ENCODE measurements at places on chromosomes 2 and 18. TPM values are rescaled to one million over a fixed set of nuclear protein-coding genes. Genes with fewer than 3 reads are reported as not detected.

- H3K4me3 ChIP-seq: peak within 1 kb of the TSS; percentile 43
- H3K4me1 ChIP-seq: peaks cover 6% of the 10 kb centered on the region
- DNase-seq: no peak
- H3K27ac ChIP-seq: peak within 1 kb of the TSS; percentile 49
- no peaks in the 10 kb centered on the region for H3K36me3 ChIP-seq
- H3K27me3 ChIP-seq: no peaks in the 10 kb centered on the region
Measured at GRCh38 chr2:197675246-197675645, at the start of gene RFTN2. TSS of gene RFTN2 (minus strand) at chr2:197675587. CDS start at chr2:197675458, 129 bp downstream.

GRCh38 chr2:135494503-135494902 lies 36.5 kb downstream of the ZRANB3 start:
- no peaks in the 10 kb centered on the region for H3K27me3 ChIP-seq
- H3K4me3 ChIP-seq: no peak overlapping the region

SERPINB3 gene
- not detected for total RNA-seq

GRCh38 chr2:226721541-226721940 lies 78.1 kb downstream of the IRS1 start:
- no peaks in the 10 kb centered on the region for H3K27me3 ChIP-seq
- no peaks in the 10 kb centered on the region for H3K36me3 ChIP-seq
- no peak for DNase-seq
- H3K4me1 ChIP-seq: peaks cover 6% of the 10 kb centered on the region
- H3K4me3 ChIP-seq: no peak overlapping the region

GRCh38 chr2:43593254-43593653 lies 2.6 kb downstream of the THADA start:
- H3K36me3 ChIP-seq: peaks cover 37% of the 10 kb centered on the region
- peak; percentile 59 for DNase-seq
- peaks cover 31% of the 10 kb centered on the region for H3K4me1 ChIP-seq
- H3K4me3 ChIP-seq: no peak overlapping the region

DNA sequence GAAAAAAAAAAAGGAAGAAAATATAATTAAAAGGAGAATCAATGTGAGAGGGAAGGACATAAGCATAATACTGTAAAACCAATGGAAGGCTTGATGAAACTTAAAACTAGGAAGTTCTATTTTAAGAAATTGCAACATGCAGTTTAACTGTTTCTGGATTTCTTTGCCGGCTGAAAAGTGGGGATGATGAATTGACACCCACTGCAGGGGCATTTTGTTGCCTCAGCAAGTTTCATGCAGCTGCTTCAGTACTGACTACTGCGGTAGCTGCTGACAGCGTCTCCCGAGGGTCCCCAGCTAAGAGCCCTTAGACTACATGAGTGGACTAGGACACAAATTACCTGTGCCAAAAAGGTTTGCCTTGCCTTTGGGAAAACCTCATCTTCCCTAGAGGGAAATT lies 69.2 kb downstream of the B3GNT2 start:
- DNase-seq: no peak
- no peak overlapping the region for H3K4me3 ChIP-seq
- H3K36me3 ChIP-seq: no peaks in the 10 kb centered on the region

AP1S3 gene
- total RNA-seq: 6.4 TPM

DPP10 gene
- total RNA-seq: 0.80 TPM

STEAP3 gene
- 18.3 TPM for total RNA-seq

GRCh38 chr2:23381084-23381483 lies 3.9 kb upstream of the KLHL29 start:
- no peaks in the 10 kb centered on the region for H3K36me3 ChIP-seq
- H3K4me3 ChIP-seq: peak overlapping the region; percentile 10
- peaks cover 14% of the 10 kb centered on the region for H3K27me3 ChIP-seq
- peak overlapping the region; percentile 65 for H3K27ac ChIP-seq
- H3K4me1 ChIP-seq: peaks cover 7% of the 10 kb centered on the region

DNA sequence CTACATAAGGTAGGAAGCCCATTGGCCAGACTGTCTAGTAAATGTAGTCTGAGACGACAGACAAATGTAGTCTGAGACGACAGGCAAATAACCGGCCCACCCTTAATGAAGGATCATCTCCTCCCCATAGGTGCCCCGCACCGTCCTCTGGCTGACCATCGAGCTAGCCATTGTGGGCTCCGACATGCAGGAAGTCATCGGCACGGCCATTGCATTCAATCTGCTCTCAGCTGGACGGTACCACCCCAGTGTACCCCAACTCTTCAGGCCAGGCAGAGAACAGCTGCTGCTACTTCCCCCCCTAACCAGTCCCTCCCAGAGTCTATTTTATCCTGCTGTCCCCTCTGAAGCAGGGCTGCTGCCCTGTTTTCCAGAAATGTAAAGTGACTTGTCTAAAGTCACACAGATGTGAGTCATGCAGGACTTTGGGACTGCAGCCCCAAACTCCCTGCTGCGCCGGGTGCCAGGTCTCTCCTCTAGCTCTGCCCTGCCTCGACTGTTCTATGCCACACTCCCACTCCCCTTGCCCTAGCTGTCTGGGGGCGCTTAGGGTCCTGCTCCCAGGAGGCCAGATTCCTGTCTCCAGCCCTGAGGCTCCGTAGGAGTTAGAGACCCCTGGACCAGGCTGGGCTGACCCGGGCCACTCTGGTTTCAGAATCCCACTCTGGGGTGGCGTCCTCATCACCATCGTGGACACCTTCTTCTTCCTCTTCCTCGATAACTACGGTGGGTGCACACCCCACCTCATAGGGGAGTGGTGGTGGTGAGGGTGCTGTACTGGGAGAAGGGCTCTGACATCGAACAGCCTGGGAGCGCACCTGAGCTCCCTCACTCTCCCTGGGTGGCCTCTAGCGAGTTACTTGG lies 4.7 kb downstream of the SLC11A1 start:
- peak overlapping the region; percentile 53 for H3K4me3 ChIP-seq
- H3K36me3 ChIP-seq: peaks cover 7% of the 10 kb centered on the region
- peak overlapping the region; percentile 69 for H3K27ac ChIP-seq

DNA sequence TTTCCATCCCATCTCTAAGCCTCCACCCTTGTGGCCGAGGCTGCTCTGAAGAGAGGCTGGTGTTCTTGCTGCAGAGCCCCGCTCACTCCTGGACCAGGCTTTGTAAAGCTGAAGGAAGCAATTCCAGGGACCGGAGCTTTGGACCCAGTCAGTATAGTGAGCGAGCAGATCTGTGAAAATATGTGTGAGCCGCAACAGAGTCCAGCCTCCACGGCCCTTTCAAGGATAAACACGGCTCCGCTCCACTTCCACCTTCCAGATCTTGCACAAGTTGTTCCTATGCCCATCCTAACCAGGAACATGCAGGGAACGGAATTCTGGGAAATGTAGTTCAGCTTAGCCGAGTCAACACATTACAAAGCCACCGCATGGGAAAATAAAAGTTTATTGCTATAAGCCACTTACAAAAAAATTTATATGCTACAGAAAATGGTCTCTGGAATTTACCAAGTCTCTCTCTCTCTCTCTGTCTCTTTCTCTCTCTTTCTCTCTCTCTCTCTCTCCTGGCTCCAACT lies 151.7 kb upstream of the ZNF521 start:
- DNase-seq: no peak
- no peaks in the 10 kb centered on the region for H3K36me3 ChIP-seq
- H3K27ac ChIP-seq: no peak overlapping the region
- H3K4me1 ChIP-seq: peaks cover 6% of the 10 kb centered on the region

MFF gene
- 53.0 TPM for total RNA-seq

DNA sequence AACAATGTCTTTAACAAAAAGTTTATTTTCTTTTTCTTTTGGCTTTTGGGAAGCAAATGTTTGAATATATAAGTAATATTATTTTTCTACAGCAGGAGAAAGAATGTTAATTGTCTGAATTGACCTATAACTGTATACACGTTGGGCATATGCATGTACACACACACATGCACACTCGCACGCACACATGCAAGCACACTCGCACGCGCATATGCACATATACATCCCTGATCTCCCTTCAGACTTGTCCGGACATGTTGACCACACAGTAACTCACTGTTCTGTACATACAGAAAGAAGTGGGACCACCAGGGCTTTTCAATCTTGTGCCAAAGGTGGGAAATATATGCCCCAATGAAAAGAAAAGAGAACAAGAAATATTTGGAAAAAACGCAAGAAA lies 245.1 kb upstream of the APCDD1 start:
- no peak overlapping the region for H3K4me3 ChIP-seq
- peaks cover 16% of the 10 kb centered on the region for H3K4me1 ChIP-seq

DNA sequence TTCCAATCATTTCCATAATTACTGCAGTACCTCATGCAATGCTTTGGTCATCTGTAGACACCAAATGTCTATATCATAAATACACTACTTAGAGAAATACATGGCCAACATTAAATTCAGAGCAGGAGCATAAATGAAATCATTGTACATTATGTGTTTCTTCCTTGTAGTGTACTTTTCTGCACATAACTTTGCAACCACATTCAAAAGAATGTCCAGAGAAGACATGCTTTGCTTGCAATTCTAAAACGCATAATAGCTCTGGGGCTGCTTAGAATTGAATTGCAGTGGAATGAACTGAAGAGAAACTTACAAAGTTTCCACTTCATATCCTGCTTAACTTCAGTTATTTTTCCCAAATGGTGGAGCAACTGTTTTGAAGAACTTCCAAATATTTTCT lies 664.4 kb downstream of the DSC3 start:
- H3K36me3 ChIP-seq: no peaks in the 10 kb centered on the region
- DNase-seq: no peak
- H3K27ac ChIP-seq: no peak overlapping the region
- no peak overlapping the region for H3K4me3 ChIP-seq
- H3K27me3 ChIP-seq: no peaks in the 10 kb centered on the region
- H3K4me1 ChIP-seq: no peaks in the 10 kb centered on the region

GRCh38 chr2:205290299-205290698 lies 392.0 kb upstream of the NRP2 start:
- H3K36me3 ChIP-seq: no peaks in the 10 kb centered on the region
- H3K27ac ChIP-seq: no peak overlapping the region
- no peaks in the 10 kb centered on the region for H3K4me1 ChIP-seq
- no peaks in the 10 kb centered on the region for H3K27me3 ChIP-seq
- DNase-seq: no peak

ASB18 gene
- total RNA-seq: not detected

GRCh38 chr18:46859855-46860254 lies 57.5 kb downstream of the PIAS2 start:
- H3K36me3 ChIP-seq: no peaks in the 10 kb centered on the region
- no peaks in the 10 kb centered on the region for H3K27me3 ChIP-seq
- H3K4me1 ChIP-seq: no peaks in the 10 kb centered on the region
- H3K4me3 ChIP-seq: no peak overlapping the region
- no peak for DNase-seq

GRCh38 chr2:78979380-78980151 lies 45.9 kb upstream of the REG3G start:
- no peak overlapping the region for H3K4me3 ChIP-seq
- H3K27me3 ChIP-seq: no peaks in the 10 kb centered on the region
- no peaks in the 10 kb centered on the region for H3K36me3 ChIP-seq
- H3K4me1 ChIP-seq: no peaks in the 10 kb centered on the region
- H3K27ac ChIP-seq: no peak overlapping the region
- no peak for DNase-seq

OTOF gene
- total RNA-seq: 0.35 TPM

DNA sequence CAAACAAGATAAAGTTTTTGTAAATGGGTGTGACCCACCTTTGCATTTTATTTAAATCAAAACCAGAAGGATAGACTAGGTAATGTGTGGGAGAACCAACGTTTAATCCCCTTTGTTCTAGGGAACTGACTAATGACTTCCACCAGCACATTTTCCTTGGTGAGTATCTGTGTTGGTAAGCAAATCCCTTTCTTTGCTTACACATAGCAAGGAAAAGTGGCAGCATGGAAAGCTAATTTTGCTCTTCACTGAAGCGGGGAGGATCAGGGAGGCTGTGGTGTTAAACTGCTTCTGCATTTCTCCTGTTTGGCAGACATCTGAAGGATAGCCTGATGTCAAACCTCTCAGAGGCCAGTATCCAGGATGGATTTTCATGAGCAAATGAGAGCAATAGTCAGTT lies 331.1 kb downstream of the PTPRM start:
- peak overlapping the region; percentile 37 for H3K27ac ChIP-seq
- H3K4me1 ChIP-seq: peaks cover 16% of the 10 kb centered on the region
- no peaks in the 10 kb centered on the region for H3K36me3 ChIP-seq
- DNase-seq: no peak
- no peak overlapping the region for H3K4me3 ChIP-seq
- H3K27me3 ChIP-seq: no peaks in the 10 kb centered on the region

DNA sequence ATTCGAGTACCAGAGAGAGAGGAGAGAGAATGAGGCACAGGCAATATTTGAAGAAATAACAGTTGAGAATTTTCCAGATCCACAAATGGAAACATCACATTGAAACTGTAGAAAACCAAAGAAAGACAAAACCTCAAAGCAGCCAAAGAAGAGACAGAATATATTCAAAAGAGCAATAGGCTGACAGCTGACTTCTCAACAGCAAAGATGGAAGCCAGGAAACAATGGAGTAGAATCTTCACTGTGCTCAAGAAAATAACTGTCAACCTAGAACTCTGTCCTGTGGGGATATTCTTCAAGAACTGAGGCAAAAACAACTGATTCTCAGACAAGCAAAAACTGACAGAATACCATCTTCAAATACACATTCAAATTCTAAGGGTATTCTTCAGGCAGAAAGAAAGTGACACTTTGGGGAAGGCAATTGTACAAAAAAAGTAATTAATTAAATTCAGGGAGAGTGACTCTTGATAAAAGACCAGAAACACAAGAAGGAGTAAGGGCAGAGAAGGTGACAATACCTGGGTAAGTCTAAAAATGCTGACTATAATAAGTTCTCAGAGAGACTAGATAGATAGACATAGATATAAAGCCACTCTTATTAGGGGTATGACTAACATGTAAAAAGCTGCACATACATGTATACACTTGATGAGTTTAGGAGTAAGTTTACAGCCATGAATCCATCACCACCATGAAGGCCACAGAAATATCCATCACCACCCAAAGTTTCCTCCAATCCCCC lies 25.6 kb downstream of the ANKMY1 start:
- H3K4me1 ChIP-seq: no peaks in the 10 kb centered on the region
- no peak for DNase-seq
- H3K4me3 ChIP-seq: no peak overlapping the region
- H3K36me3 ChIP-seq: peaks cover 18% of the 10 kb centered on the region

DNA sequence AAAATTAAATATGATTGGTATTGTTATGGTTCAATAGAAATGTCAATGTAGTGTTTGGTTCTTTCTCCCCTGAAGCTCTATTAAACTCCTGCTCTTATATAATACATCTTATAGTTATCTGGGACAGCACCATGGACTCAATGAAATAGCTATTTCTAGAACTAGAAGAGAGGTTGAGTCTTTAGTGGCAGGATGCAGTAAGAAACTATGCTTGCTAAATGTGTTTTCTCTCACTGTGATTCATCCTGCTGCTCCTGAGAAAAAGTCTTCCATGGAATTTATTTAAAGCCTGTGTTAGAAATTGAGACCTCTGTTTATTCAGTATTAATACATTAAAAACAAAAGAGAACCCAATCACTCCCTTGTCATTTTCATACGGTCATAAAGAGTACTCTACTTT lies 61.5 kb downstream of the G6PC2 start:
- H3K4me1 ChIP-seq: no peaks in the 10 kb centered on the region
- DNase-seq: no peak
- H3K4me3 ChIP-seq: no peak overlapping the region
- no peaks in the 10 kb centered on the region for H3K36me3 ChIP-seq

All from lower lobe of right lung (tissue), 2 donors.